ENCODE measurements at places on chromosomes 6 and 20.

DNA sequence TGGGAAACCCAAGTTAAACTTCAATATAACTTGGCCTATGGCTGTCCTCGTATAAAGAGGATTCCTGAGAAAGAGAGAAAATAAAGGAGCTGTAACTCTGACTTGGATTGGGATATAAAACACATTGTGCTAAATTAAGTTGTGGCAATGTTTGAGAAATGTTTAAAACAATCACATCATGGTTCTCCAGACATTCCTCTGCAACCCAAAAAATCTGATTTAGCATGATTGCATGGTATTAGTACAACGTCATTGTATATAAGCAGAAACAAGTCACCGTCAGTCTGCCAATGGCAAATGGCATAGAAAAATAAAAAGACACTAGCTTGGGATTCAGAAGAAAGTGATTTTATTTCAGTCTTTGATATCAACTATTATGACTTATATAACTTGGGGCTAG is 140.2 kb upstream of the FAM83B start:
- no peak for DNase-seq

GRCh38 chr20:38166703-38167233 is 1.7 kb upstream of the TGM2 start:
- DNase-seq = no peak

DNA sequence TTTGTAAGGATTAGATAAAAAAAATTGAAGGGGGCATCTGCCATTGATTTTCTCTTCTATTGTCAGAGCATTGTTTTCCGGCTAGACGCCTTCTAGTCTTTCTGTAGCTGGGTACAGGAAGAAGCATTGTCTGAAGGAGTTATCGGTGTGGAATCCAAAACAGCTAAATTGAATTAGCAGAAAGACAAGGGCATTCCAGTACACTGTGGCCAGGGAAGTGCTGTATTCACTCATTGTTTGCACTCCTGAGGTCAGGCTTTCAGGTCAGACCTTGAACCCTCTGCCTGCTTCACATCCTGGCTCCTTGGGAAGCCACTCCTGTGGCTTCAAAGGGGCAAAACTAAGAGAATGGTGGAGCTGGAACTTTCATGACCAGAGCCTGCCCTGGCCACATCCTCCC is 81.1 kb upstream of the SNAP25 start:
- no peak for DNase-seq

DNA sequence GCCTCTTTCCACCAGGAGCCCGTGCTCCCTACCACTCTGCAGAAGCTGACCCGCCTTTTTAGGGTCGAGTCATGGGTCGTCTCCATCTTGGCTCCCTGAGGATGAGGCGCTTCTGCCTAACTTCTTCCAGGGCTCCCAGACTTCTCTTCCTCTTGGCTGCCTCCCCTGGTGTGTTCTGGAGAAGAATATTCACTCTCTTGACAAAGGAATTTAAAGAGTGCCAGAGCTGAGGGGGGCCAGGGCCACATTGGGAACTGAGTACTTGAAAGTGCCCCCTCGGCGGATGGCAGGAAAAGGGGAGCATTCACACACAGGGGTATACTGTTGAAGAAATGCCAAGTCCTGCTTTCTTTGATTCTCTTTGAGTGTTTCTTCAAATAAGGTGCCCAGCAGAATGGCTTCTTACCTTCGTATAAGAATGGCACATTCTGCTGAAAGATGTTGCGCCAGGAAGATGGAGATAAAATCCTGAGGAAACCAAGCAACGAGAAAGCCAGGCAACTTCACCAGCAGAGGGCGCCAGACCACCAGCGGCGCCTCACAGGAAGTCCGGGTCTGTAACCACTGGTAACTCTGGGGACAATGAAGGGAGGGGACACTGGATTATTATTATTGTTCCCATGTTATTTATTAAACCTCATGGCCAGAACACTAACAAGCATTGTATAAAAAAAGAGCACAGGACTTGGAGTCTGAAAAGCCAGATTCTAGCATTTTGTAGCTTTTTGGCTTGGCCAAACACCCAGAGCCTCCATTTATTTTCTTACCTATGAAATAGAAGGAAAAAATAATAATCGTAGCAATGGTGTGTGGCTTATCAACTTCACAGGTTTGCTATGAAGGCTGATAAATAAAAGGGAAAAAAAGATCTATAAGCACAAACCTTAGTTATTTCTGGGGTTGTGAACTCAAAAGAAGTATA is 176.7 kb downstream of the HACE1 start:
- peak; percentile 66 for DNase-seq

GRCh38 chr6:93685494-93685893 is 266.1 kb upstream of the EPHA7 start:
- no peak for DNase-seq

- no peak for DNase-seq
Observed at GRCh38 chr6:34587851-34588250, 31.7 kb upstream of the SPDEF start.

GRCh38 chr6:82205930-82206392 is 41.6 kb downstream of the IBTK start:
- no peak for DNase-seq

GRCh38 chr6:149094934-149095351 is 222.6 kb upstream of the TAB2 start:
- no peak for DNase-seq

- DNase-seq = peak; percentile 50
Observed at GRCh38 chr6:20900389-20901160, 366.3 kb downstream of the CDKAL1 start.

GRCh38 chr6:8352966-8353340 is 82.4 kb downstream of the SLC35B3 start:
- DNase-seq = no peak

DNA sequence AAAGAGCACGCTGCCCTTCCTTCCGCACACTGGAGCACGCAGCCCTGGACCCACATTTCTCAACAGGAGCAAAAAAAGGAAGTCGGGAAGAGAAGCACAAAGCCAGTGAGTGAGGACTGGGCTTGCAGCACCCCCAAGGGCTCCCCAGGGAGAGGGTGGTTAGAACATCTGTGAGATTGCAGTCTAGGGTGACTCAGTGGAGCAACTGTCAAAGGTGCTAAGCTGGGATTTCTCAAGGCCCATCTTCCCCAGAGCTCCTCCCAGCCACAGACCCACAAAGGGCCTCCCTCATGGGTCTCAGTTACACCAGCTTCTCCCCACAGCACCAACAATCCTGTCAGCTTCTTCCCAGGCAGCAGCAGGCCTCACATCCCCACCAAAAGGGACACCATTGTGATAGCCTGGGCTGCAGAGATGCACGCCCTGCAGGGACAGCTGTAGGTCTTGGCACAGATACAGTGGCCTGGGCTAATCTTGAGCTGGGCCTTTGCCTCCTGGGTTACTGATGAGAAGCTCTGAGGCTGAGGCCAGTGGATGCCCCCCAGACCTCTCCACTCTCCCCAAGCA is 39.6 kb upstream of the CD93 start:
- no peak for DNase-seq

GRCh38 chr6:75334266-75335040 is 49.9 kb upstream of the TMEM30A start:
- no peak for DNase-seq

DNA sequence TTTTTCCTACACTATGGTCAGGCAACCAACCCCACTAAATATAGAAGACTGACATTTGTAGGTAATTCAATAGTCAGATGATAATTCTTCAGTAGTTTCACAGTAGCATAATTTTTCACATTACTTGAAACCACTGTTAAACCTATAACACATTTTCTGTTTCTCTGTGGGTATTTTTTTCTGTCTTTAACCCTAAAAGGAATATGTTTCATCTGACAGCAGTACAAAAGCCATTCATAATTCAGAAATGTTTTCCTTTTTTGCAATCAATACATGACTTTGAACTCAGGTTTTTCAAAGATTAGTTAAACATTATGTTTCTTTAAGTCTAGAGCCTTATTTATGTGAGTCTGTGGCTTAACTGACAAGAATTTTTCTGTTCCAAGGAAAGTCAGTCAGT is 128.6 kb upstream of the RUNX2 start:
- DNase-seq = no peak

Data from GM13977 (cell line).